ENCODE measurements at places on chromosomes 13 and 19.
A peak's percentile ranks its signal among the peaks of the same experiment; 100 is the strongest.

DNA sequence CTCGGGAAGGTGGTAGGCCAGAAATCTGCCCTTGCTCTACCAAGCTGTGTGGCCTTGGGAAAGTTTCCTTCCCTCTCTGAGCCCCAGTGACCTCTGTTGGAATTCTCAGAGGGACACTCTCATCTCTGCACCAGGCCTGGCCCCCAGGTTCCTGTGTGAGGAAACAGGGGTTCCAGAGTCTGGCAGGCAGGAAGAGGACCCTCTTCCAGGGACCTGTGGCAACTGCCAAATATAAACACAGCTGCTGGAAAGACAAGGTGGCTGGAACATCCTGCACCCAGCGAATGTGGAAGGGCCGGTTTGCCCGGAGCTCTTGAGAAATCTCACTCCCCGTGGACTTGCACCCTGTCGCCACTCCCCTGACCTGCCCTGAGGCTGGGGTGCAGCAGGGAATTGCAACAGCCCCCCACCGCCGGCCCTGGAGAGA, 52.8 kb downstream of the GADD45B start:
- DNase-seq: no peak

GRCh38 chr19:2722541-2723344, 1.6 kb upstream of the DIRAS1 start:
- peak; percentile 97 for DNase-seq

- no peak for DNase-seq
Measured at GRCh38 chr13:111491021-111491420, 170.6 kb downstream of the TEX29 start.

DNA sequence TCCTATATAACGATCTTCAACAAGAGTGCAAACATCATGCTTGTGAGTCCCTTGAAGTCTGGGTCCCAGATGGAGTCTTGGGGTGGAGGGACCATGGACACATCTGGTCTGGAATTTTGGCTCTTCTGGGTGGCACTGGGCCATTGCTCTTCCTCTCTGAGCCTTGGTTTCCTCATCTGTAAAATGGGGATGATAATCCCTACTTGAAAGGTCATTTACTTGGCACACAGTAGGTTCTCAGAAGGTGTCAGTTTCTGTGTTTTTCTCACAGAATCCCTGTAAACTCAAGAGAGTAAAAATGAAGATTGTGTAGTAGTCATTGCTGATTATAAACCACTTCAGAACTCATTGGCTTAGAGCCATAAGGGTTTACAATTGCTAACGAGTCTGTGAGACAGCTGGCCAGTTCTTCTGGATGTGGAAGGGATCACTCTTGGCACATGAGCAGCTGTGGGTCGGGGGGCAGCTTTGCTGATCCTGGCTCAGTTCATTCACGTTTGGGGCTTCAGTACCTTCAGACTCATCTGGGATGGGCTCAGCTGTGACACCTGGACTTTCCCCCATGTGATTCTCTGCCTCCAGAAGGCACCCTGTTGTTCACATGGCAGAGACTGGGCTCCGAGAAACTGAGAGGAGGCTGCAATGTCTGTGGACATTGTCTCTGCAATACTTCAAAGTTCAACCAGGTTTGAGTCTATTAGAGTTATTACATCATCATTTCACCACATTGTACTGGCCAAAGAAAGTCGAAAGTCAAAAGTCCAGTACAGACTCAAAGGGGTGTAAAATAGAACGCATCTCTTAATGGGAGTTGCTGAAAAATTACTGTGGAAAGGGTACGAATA, 7.8 kb downstream of the CYP4F12 start:
- DNase-seq: no peak

- no peak for DNase-seq
Measured at GRCh38 chr13:79360095-79360494, 46.0 kb downstream of the RBM26 start.

DNA sequence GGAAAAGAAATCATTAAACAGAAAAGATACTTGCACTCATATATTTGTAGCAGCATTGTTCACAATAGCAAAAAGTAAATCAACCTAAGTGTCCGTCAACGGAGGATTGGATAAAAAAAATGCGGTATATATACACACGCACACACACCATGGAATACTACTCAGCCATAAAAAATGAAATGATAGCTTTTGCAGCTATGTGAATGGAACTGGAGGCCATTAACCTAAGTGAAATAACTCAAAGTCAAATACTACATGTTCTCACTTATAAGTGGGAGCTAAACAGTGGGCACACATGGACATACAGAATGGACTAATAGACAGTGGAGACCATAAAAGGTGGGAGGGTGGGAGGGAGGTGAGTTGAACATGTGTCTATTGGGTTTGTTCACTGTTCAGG, 18.4 kb downstream of the WBP4 start:
- no peak for DNase-seq

GRCh38 chr13:101730420-101731000, 278.0 kb downstream of the ITGBL1 start:
- DNase-seq: no peak

DNA sequence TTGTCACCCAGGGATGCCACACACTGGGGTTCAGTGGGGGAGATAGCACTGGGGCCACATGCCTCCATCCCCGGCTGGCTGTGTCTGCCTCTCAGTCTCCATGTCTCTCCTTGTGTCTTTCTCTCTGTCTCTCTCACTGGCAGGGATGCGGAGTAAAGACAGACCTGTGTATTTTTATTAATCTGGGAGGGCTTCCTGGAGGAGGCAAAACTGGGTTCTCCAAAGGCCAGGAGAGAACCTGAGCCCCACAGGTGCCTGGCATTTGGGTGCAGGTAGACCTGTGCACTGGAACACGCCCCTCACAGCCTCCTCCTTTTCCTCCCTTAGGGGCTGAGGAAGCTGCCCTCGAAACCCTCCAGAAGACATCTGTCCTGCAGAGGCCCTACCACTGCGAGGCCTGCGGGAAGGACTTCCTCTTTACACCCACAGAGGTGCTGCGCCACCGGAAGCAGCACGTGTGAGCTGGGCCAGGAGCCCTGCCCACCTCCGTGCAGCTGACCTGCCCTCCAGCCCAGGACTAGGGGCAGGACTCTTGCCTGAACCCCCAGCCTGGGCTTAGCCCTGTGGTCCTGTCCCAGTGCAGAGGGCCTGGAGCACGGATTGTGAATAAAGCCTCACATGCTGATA, 32.7 kb downstream of the DHX34 start:
- DNase-seq: no peak

Data from hepatic stellate cell (primary cell).